Forelimb muscle (tissue), 1 donor: ENCODE measurements at places on chromosomes 6 and 20.

DNA sequence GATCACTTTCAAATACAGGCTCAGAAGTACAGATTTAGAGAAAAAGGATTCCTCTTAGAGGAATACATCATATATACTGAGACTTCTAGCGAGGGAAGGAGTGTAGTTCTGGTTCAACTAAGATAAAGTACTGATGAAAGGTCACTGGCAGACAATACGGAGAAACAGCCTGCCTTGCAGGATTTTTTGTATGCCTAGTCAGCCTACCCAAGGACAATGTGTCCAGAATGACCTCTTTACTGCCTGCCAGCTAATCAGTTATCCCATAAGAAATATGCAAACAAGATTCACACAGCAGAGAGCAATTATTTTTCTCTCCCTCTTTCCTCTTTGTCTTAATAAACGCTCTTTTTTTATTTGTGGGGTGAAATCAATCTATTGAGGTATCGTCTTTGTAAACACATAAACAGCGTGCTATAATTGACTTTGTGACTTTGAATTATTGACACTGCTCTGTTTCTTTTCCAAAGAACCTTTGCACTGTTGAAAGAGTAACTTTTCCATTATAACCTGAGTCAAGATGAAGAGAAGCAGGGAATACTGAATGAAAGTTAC lies 1.4 kb upstream of the TSPYL4 start:
- DNase-seq = no peak

GRCh38 chr6:167832497-167833395 lies 6.0 kb downstream of the AFDN start:
- no peak for DNase-seq

- DNase-seq = no peak
Observed at GRCh38 chr6:40817369-40817768, 221.7 kb downstream of the UNC5CL start.

GRCh38 chr6:166075925-166076324 lies 91.7 kb downstream of the TBXT start:
- DNase-seq = no peak

GRCh38 chr6:154606457-154606856 lies 96.0 kb upstream of the CNKSR3 start:
- no peak for DNase-seq

GRCh38 chr6:17865798-17866725 lies 121.4 kb downstream of the KIF13A start:
- no peak for DNase-seq

GRCh38 chr6:127131275-127131674 lies 12.8 kb downstream of the RSPO3 start:
- no peak for DNase-seq

GRCh38 chr20:45857882-45858216 lies 435 bp downstream of the ZSWIM3 start:
- no peak for DNase-seq

GRCh38 chr6:54404791-54405190 lies 96.5 kb downstream of the TINAG start:
- no peak for DNase-seq

GRCh38 chr6:137975188-137975940 lies 108.3 kb downstream of the TNFAIP3 start:
- DNase-seq = no peak

DNA sequence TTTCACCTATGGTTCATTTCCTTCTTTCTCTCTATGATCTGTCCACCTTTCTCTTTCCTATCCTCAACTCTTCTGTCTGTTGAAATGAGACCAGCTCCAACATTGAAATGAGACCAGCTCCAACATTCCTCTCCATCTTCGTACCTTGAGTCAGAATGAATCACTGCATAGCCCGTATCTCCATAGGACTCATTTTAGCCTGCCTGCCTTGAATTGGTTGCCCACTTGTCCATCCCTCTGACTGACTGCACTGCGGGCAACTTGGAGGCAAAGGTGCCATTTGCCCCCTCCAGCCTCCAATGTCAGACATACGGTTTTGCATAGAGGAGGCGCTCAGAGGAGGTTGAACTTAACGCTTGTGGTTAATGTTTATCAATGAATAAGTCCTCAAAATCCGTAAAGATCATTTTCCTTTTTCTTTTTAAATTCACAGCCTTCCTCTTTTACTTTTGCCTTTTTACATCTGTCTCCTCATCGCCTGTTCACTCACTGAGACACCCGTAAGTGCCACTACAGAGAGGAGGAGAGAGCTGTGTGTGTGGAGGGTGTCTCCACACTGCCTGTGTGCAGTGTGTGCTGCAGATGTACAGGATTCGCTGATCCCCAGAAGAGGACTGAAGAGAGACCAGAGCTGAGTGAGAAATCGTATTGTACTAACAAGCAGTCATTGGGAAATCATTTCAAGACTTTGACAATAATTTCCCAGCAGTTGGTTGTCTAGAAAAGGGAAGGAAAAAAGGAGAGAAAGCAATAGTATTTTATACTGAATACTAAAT lies 579.6 kb upstream of the MAP3K7 start:
- no peak for DNase-seq

GRCh38 chr20:25206063-25206403 lies 10.5 kb downstream of the ENTPD6 start:
- no peak for DNase-seq

GRCh38 chr6:40359808-40360207 lies 227.4 kb downstream of the LRFN2 start:
- no peak for DNase-seq

DNA sequence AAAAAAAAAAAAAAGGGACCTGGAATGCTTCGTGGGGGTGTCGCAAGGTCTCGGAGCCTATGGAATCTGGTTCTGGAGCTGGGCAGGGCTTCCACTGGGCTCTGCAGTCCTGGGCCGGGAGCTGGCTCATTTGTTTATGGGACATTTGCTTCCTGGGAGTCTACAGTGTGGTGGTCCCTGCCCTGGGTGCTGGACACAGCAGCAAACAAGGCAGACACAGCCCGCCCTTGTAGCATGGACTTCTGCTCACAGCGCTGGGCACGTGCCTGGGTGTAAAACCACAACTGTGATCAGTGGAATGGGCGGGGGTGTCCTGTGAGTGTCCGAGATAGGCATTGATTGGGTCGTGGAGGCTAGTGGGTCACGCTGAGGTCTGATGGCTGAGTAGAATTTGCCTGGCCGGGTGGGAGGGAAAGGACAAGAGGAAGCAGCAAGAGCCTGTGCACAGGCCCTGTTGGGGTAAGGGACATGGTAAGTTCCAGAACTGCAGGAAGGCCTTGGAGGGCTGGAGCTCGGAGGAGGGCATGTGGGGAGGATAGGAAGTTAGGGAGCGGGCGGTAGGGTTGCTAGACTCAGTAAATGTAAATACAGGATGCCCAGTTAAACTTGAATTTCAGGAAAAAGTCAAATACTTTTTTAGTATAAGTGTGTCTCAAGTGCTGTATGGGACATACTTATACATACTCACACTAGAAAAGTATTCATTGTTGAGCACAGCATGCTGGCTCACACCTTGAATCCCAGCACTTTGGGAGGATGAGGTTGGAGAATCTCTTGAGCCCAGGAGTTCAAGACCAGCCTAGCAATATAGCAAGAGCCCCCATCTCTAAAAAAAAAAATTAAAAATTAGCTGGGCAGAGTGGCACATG lies 61.3 kb upstream of the PMEPA1 start:
- no peak for DNase-seq

DNA sequence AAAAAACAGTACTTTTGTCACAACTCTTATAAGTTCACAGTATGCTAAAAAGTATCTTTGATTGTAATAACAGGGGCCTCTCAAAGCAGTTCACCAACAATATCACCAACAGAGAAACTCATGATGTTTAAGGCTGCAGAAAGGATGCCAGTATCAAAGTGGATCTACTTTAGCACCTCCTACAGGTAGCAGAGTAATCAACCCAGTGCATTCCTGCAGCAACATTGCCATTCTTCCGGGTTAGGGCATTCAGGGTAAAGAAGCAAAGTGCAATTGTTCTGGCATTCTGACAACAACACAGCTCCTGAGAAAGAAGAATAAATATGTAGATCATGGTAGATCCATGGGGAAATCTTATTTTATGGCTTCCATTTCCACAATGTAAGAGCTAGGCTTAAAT lies 7.6 kb upstream of the SLC17A4 start:
- no peak for DNase-seq

GRCh38 chr20:8601542-8601912 lies 467.4 kb upstream of the PLCB4 start:
- no peak for DNase-seq

DNA sequence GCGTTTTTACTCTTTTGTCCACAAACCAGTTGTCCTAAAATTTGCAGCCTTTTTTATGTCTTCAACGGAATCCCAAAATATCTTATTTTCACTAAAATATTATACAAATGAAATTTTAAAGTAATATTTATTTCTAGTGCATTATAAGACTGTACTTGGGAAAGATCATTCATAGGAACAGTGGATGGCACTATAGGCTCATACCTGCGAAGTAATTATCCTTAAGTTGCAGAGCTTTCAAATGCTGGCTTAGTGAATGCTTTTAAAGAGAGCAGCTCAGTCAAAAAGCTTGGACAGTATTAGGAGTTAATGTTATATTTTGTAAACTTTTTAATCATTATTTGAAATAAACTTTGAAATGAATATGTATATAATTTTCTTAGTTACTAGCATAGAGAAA lies 254.9 kb downstream of the CDKAL1 start:
- no peak for DNase-seq

GRCh38 chr20:60365064-60365666 lies 406.9 kb downstream of the CDH26 start:
- no peak for DNase-seq
